ENCODE measurements at places on chromosomes 6 and 20. TPM values are rescaled to one million over a fixed set of nuclear protein-coding genes. Genes with fewer than 3 reads are reported as not detected.

DNA sequence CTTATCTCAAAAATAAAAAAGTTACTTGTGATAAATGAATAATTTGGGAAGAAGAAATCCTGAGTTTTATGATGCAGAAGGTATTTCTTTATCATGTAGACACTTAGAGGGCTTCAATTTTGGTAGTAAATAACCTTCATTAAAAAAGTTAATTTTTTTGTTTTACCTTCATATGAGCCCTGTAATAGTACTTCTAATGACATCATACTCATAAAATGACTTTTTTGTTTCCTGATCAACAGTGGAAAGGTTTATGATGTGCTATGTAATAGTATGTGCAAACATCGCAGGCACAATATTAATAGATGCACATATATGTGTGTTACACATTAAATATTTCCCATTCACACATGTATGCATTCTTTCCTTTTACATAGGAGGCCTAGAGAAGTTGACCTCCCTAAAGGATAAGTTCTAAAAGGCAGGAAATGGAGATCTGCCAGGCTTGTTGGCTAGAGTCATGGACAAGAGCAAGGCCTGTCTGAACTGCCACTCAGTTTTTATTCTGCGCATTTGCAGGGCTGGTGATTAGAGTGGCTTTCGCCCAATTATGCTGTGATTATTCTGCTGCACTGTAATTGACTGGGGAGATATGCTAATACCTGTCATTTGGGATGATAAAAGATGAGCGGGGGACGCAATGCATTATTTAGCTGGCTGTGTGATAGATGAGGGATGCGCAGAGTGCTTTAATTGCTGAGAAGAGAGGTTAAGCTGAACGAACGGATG lies 272.6 kb downstream of the TMEM242 start:
- no peaks in the 10 kb centered on the region for H3K36me3 ChIP-seq
- H3K4me1 ChIP-seq = peaks cover 4% of the 10 kb centered on the region
- H3K27ac ChIP-seq = no peak overlapping the region
- H3K27me3 ChIP-seq = no peaks in the 10 kb centered on the region

DNA sequence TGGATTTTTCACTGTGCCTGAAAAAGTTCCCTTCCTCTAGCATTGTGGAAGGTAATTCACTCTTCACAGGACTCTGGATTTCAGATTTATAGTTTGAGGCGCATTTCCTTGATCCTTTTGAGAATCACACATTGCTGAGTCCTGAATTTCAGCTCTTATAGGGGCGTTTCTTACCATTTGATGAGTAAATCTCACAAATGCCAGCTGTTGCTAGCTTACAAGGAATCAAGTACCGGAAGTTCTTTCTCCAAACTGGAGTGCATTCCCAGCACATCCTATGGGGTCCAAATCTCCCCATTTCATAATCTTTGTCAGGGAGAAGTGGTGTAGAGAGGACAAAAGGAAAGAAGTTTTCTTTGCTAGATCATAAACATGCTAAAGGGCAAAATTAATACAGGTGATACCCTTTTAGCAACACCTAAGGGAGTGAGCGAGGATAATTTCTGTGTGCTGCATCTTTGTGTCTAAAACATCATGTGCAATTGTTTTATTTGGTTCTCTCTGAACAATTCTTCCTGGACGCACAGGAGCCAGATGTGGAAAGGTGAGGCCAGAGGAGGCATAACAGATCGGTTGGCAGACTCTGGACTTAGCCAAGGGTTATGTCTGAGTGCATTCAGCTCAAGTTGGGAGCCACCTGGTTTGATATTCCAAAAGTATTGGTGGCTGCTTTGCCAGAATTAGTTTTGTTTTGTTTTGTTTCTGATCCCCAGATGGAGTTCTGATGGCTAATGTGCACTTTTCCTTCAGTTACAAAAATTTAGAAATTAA lies 37.4 kb upstream of the EYA2 start:
- H3K4me1 ChIP-seq = no peaks in the 10 kb centered on the region
- no peak overlapping the region for H3K4me3 ChIP-seq

GRCh38 chr20:41098703-41099250 lies 38.6 kb upstream of the PLCG1 start:
- no peak for DNase-seq
- H3K4me1 ChIP-seq = peaks cover 21% of the 10 kb centered on the region
- no peaks in the 10 kb centered on the region for H3K27me3 ChIP-seq

GRCh38 chr20:45128099-45128498 lies 3.8 kb upstream of the WFDC12 start:
- H3K27me3 ChIP-seq = peaks cover 42% of the 10 kb centered on the region
- H3K4me3 ChIP-seq = no peak overlapping the region
- H3K27ac ChIP-seq = no peak overlapping the region
- H3K4me1 ChIP-seq = no peaks in the 10 kb centered on the region
- no peaks in the 10 kb centered on the region for H3K36me3 ChIP-seq

DSP gene
- 119 TPM for total RNA-seq

DNA sequence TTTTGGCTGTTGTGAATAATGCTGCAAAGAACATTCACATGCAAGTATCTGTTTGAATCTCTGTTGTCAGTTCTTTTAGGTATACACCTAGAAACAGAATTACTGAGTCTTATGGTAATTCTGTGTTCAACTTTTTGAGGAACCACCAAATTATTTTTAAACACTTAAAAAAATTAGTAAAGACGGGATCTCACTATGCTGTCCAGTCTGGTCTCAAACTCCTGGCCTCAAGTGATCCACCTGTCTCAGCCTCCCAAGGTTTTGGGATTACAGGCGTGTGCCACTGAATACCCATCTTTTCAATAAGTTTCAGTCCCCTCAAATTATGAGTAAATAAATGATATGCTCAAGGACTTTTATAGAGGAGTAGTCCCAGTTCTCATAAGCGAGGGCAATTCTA lies 17.5 kb downstream of the SPATS1 start:
- no peak for DNase-seq
- H3K4me1 ChIP-seq = no peaks in the 10 kb centered on the region
- no peak overlapping the region for H3K27ac ChIP-seq
- H3K36me3 ChIP-seq = no peaks in the 10 kb centered on the region
- no peak overlapping the region for H3K4me3 ChIP-seq

DNA sequence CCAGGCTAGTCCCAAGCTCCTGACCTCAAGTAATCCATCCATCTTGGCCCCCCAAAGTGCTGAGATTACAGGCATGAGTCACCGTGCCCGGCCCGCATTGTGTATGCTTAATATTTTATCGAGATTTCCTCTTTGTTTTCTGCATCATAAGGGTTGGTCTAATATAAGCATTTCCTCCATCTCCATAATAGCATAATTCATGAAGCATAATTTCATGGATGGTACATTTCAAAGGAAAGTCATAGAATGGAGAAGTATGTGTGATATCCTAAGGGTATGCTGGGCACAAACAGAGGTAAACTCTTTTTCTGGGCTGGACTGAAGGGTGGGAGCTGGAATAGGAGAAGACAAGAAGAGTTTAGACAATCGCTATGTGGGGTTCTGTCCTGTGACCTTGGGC lies 17.5 kb upstream of the TIAM2 start:
- H3K27ac ChIP-seq = no peak overlapping the region
- no peak overlapping the region for H3K4me3 ChIP-seq
- H3K27me3 ChIP-seq = no peaks in the 10 kb centered on the region
- H3K4me1 ChIP-seq = no peaks in the 10 kb centered on the region
- H3K36me3 ChIP-seq = no peaks in the 10 kb centered on the region

GRCh38 chr6:53238311-53238710 lies 89.7 kb upstream of the GCM1 start:
- H3K27ac ChIP-seq = no peak overlapping the region
- H3K27me3 ChIP-seq = no peaks in the 10 kb centered on the region
- no peaks in the 10 kb centered on the region for H3K4me1 ChIP-seq
- DNase-seq = no peak

EFCAB8 gene
- 1.4 TPM for total RNA-seq
